ENCODE measurements at places on chromosomes 5 and 9.

DNA sequence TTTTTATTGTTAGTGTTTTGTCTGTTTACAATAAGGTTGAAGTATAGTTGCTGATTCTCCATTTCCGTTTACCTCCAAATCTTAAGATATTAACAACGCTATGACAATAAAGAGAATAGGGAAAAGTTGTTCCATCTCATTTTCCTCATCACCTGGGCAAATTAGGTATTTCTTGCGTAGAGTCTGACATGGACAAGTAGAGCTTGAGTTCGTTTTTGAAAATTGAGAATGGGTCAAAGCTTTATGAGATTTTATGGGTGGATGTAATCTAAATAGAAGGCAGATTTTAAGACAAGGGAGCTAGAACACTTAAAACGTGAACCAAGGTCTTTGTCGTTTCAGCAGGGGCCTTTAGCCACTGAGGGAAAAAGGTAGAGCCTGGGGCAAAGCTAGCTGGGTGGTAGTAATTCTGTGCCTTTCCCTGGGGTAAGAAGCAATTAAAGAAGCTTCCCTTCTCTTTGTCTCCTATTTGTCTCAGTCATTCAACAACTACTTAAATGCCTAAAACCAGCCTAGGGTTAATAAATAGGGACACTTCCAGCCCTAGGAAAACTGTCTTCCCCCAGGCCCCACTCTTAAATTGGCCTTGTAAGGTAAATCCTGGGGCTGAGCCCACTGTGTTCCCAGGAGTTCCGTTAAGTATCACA lies 551 bp upstream of the CAAP1 start:
- peak; percentile 0 for DNase-seq

DNA sequence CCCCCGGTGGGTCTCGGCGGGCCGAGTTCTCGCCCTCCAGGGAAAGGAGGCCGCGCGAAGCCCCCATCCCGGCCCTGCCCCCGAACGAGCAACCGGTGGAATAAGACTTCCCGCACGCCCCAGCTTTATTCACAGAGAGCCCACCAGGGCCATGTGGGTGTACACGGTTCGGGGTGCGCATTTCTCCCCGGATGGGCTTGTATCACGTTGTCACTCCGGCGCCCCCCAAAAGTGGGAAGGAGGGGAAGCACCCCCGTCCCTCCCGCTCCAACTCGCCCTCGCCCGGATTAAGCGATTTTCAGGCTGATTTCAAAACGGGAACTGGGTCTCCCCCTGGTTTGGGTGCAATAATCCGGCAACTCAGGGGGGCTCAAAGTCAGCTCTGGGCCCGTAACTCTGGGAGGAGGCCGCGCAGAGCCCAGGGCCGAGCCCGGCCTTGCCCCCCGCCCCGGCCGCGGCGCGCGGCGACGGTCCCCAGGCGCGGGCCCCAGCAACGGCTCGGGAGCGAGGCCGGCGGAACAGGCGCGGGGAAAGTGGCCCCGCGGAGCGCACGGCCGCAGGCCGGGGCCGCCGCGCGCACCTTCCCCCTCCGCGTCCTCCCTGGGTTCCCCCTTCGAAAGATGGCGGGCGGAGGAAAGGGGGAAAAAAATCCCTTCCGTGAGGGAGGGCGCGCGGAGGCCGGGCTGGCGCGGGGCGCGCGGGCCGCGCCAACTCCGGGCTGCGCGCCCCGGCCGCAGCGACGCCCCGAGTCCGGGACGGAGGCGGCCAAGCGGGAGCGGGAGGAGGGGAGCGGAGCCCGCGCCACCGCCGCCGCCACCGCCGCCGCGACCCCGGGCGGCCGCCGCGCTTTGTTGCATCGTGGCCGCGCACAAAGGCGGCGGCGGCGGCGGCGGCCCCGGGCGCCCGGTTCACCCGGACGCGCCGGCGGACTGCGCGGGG lies 644 bp downstream of the BRD3 start:
- peak; percentile 59 for DNase-seq

DNA sequence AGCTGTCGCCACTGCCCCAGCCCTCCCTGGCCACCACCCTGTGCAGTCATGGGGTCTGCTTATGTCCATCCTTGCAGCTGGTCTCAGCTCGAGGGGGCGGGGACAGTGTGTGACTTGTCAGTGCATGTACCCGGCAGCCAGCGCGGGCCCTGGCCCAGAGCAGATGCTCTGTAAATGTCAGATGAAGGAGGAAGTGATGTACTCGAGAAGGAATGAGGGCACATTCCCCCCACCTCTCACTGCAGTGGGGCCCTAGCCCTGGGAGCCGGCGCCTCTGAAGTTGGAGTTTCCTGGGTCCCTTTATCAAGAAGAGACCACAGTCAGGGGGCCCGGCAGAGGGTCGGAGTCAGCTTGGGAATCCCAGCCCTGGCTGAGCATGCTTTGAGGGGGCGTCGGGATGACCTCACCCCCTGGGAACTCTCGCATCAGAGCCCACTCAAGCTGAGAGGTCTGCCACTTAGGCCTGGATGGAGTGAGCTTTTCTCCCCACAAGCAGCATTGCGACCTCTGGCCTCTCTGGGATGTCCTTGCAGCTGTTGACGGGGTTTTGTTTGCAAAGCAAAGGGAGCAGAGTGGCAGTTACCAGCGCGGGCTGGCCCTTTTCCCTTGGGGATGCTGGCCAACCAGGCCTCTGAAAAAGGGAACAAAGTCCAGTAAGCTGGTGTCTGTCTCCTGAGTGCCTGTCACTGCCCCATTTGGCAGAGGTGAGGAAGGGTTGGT lies 19.0 kb downstream of the NEURL1B start:
- DNase-seq: peak; percentile 91

GRCh38 chr9:135939351-135940265 lies 21.6 kb downstream of the UBAC1 start:
- peak; percentile 44 for DNase-seq

DNA sequence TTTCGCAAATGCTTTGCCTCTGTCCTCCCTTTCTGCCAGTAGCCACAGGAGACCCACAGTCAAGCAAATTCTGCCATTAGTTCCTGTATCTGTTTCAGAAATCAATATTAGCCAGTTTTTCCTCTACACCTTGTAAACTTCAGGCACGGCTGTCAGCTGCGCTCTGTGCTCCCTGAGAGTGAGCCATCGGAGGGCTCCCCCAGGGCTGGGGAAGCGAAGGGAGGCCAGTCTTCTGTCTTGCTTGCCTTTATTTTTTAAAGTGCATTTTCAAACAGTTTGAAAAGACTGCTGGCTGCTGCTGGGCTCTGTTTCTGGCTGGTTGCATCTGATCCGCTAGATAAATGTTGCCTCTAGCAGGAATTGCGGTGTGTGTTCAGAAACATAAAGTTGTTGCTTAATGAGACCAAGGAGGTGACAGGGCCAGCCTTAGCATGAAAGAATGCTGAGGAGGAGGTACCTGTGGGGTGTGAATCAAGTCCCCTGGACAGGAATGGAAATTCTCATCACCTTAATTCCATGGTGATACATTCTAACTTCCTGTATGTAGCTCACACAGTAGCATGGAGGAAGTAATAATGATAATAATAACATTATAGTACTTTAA lies 421.7 kb upstream of the KIF2A start:
- DNase-seq: no peak

GRCh38 chr9:28916348-28916747 lies 1343.1 kb upstream of the C9orf72 start:
- no peak for DNase-seq

DNA sequence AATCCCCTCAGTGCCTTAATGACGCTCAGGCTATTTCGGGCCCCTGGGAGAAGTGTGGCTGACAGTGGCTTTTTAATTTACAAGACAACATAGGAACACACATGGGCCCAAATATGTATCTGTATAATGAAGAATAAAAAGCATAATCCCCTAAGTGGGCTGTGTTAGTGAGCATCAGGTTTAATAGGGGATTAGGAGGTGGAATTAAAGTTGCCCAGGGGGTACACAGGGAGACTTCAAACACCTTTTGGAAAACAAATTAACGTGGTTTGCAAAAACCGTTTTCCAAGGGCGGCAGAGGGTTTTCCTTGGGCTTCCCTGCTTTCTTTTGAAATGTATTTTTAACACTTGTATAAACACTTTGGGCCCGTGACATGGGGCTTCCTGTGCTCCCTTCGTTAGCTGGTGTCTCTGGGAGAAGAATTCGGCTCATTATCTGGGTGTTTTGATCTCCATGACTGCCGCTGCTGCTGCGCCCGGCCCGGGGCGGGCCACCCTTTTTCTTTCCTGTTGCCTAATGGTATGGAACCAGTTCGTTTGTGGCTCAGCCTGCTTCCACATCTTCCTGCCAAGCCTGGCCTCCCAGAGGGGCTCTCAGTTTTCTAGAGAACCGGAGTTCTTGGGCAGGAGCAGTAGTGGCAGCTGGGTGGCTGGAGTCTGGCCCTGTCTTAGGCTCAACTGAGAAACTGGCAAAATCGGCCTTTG lies 173.0 kb downstream of the MACROH2A1 start:
- DNase-seq: peak; percentile 75

GRCh38 chr9:86116425-86116824 lies 17.1 kb upstream of the GOLM1 start:
- no peak for DNase-seq

DNA sequence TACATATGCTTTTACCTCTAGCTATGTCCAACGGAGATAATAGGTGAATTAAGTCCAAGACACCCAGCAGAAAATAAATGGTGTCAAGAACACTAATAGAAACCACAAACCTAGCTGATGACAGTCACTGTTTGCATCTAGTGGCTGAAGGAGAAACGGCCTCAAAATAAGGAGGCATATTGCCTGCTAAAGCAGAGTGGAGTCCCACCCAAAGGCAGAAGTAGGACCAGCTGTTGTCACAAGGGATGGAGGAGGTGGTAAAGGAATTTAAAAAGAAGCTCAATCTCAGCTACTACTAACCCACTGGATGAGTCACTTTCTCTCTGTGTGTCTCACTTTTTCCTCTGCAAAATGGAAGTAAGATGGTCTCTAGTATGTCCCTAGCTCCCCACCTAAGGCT lies 224.3 kb downstream of the GRIA1 start:
- no peak for DNase-seq

GRCh38 chr9:107142896-107143603 lies 140.0 kb upstream of the RAD23B start:
- no peak for DNase-seq

DNA sequence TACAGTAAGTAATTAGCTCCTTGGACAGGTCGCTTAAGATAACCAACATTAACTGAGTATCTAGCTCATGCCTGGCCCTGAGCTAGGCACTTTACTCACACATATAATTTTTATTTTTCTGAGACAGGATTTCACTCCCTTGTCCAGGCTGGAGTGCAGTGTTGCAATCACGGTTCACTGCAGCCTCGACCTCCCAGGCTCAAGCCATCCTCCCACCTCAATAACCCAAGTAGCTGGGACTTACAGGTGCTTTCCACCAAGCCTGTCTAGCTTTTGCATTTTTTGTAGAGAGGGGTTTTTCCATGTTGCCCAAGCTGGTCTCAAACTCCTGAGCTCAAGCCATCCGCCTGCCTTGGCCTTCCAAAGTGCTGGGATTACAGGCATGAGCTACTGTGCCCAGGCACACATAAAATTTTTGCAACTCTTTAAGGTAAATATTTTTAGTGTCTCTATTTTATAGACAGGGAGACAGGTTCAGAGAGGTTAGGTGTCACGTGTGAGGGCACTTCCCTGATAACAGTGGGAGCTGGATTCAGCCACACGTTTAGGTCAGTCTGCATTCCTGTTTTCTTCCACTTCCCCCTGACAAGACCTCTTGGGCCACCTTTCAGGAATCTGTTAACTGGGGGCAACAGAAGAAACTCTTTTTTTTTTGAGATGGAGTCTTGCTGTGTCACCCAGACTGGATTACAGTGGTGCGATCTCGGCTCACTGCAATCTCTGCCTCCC lies 18.2 kb downstream of the HBEGF start:
- no peak for DNase-seq

DNA sequence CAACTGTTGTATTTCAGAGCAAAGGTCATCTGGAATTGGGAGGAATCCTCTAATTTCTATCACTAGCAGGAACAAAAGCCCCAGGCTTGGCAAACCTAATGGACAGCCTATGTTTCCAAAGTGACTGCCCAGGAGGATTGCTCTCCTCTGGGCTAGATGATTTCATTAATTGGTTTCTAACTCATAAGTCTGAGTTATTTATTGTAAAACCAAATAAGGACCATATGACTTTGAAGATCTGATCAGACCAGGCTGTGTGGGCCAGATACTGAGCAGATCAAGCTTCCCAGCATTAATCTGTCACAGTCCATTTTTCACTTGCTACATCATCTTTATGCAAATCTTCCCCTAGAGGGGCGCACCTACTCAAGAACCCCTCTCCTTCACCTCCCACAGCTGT lies 125.2 kb downstream of the PRDM6 start:
- DNase-seq: no peak

GRCh38 chr5:94709277-94709676 lies 90.8 kb downstream of the SLF1 start:
- no peak for DNase-seq

GRCh38 chr5:147874910-147875367 lies 3.6 kb upstream of the SCGB3A2 start:
- no peak for DNase-seq

DNA sequence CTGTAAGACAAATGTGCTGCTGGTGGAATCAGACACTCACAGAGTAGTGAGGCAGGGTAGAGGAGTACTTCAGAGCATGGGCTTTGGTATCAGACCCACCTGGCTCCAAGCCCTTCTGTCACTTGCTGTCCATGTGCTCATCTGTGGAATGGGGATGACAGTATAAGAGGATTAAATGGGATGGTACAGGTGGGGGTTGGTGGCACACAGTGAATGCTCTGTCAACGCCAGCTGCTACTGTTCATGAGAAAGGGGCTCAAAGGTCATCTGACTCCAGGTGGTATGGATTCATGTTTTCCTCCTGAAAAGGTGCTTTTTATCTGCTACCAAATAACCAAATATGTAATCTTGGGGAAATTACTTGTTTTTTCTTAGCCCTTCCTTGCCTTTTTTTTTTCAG lies 23.0 kb upstream of the PPARGC1B start:
- no peak for DNase-seq

DNA sequence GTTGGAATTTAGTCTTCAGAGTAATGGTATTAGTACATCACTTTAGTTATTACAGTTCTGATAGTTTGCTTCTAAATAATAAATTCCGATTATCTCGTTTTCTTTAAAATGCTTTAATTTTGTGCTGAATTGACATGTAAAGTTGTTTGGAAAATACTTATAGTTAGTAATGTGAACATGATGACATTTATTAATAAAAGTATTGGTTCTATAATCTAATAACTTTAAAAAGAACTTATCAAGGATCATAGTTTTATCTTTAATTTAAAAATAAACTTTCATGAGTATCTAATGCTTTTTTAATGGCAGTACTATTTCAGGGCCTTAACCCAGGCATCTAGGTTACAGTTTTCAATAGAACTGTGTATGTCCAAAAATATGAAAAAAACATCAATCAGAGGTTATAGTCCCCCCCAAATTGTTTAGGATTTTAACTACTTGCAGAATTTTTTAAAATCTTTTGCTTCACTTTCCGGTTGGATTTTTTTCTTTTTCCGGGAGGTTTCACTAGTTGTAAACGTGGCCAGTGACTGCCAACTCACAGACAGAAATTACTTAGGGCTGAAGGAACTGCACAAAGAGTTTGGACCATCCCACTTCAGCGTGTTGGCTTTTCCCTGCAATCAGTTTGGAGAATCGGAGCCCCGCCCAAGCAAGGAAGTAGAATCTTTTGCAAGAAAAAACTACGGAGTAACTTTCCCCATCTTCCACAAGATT lies 680 bp downstream of the GPX8 start:
- DNase-seq: no peak

Data from NB4 (cell line).